Activated naive CD8-positive, alpha-beta T cell treated with anti-CD3 and anti-CD28 coated beads, Interleukin-2, amount 50 U/mL, for 16 hours (primary cell): ENCODE measurements at places on chromosomes 16 and 17.

- no peak for DNase-seq
These were observed 70.3 kb downstream of the SDR42E1 start for GRCh38 chr16:81940781-81941560.

GRCh38 chr16:16923479-16923878 is 544.5 kb downstream of the NPIPA7 start:
- no peak for DNase-seq

GRCh38 chr16:5678371-5678770 is 580.8 kb upstream of the EEF2KMT start:
- DNase-seq = no peak

- DNase-seq = no peak
These were observed 39.6 kb downstream of the STX8 start for GRCh38 chr17:9536061-9536460.

DNA sequence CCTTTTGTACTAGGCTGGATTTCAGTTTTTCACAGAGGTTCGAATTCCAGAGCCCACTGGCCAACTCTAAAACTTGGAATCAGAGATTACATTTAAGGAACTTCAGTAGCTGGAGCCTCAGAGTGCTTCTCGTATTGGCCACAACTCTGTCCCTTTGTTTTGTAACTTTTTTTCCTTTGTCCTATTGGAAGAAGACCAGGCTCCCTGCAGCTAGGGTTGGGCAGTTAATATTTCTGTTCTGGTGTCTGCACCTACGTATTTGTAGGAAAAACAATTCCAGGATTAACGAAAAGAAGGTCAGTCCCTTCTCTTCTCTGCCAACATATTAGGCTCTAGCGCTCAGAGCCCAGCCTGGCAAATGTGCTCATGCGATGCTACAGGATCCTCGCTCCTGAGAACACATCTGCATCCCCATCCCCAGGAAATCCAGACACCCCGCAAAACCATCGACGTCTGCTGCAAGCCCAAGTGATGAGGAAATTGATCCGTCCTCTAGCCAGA is 1.9 kb downstream of the CDH11 start:
- DNase-seq = no peak
